ENCODE measurements at places on chromosomes 13 and 19.

DNA sequence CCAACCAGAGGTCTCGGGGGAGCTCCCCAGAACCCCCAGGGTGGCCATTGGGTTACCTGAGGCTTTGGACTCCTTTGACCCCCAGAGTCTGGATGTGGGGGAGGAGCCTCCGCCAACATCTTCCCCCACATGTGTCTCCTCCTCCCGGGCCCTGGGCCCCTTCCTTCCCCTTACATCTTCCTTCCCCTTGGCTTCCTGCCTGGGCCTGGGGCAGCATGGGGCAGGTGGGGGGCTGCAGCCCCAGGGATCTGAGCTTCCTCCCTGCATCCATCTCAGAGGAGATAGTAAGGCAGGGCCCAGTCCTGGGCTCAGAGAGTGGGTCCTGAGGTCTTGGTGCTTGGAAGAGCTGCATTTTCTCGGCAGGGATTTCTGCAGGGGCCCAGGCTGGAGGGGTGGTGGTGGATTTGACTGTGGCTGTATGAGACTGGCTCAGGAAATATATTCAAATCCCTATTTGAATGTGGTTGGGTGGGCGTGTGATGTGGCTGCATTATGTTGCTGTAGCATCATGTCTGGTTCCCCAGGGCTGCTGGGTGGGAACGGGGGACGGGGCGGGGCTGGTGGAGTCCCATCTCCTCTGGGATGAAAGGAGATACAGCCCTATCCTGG is 919 bp downstream of the VAV1 start:
- no peak for DNase-seq

DNA sequence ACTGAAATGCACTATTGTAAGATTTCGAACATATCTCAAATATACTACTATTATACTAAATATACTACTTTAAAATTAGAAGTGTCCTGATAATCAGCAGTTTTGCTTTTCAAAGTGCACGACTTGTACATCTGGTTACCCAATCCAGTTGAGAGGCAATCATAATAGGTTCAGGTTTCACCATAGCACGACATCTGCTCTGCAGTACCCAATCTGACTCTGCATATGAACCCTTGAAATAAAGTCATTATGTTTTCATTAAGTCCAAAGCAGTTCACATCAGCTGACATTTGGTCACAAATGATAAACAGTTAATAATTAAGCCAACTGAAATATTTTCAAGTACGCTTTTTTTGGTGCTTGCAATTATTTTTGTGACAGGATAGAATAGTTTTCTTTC is 90.6 kb downstream of the PCDH9 start:
- no peak for DNase-seq

DNA sequence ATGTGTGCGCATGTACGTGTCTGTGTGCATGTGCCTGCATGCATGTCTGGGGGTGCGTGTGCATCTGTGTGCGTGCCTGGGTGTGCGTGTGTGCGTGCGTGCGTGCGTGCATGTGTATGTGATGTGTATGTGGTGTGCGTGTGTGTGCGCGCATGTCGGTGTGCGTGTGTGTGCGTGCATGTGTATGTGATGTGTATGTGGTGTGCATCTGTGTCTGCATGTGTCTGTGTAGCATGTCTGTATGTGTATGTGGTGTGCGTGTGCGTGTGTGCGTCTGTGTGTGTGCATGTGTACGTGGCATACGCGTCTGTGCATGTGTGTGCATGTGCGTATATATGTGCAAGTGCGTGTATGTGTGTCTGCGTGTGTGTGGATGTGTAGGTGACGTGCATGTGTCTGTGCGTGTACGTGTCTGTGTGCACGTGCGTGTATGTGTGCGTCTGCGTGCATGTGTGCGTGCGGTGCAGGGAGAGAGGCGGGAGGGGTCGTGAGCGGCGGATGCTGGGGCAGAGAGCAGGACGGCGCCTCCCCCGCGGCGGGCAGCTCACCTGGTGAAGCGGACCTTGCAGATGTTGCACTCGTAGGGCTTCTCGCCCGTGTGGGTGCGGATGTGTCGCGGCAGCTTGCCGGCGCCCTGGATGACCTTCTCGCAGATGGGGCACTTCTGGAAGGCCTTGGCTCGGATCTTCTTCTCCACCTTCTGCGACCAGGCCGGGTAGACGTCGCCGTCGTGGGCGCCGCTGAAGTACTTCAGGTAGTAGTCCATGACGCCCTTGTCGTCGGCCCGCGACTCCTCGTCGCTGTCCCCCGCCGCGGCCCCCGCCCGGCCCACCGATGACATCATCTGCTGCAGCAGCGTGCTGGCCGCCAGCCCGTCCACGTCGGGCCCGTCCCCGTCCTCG is 13.0 kb downstream of the ZBTB7A start:
- no peak for DNase-seq

GRCh38 chr13:112859817-112860190 is 109.2 kb upstream of the MCF2L start:
- DNase-seq, result no peak

GRCh38 chr19:39843919-39844793 is 2.0 kb downstream of the FBL start:
- peak; percentile 36 for DNase-seq

- no peak for DNase-seq
Measured at GRCh38 chr19:45450012-45450333, 17.8 kb upstream of the FOSB start.

- no peak for DNase-seq
Measured at GRCh38 chr19:48344892-48345291, 18.8 kb downstream of the TMEM143 start.

GRCh38 chr13:36710396-36710795 is 36.6 kb downstream of the SERTM1 start:
- DNase-seq, result no peak

DNA sequence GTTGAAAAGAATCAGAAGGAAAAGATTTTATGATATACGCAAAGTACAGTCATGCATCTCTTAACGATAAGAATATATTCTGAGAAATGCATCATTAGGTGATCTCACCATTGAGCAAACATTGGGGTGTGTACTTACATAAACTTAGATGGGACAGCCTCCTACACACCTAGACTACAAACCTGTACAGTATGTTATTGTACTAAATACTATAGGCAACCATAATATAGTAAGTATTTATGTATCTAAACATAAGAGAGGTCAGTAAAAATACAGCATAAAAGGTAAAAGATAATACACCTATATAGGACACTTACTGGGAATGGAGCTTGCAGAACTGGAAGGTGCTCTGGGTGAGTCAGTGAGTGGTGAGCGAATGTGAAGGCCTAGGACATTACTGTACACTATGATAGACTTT is 254.6 kb downstream of the SPRY2 start:
- no peak for DNase-seq

GRCh38 chr19:29629836-29630534 is 23.9 kb downstream of the POP4 start:
- DNase-seq, result peak; percentile 10

GRCh38 chr13:44805585-44805984 is 183.7 kb downstream of the NUFIP1 start:
- DNase-seq, result no peak

DNA sequence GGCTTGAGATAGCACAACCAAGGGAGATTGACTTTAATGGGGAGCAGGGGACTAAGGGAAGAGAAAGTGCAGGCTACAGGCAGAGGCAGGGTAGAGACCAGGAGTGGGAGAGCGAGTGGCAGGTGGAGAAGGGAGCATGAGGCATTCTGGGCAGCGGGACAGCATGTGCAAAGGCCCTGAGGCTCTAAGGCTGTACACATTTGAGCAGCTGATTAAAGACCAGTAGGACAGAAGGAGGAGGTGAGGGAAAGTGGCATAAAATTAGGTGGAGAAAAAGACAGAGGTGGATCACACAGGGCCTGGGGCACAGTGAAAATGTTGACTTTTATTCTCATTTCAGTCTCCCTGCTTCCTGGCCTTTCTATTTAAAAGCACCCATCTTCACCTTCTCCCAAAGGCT is 74.4 kb downstream of the ALOX5AP start:
- DNase-seq, result no peak

DNA sequence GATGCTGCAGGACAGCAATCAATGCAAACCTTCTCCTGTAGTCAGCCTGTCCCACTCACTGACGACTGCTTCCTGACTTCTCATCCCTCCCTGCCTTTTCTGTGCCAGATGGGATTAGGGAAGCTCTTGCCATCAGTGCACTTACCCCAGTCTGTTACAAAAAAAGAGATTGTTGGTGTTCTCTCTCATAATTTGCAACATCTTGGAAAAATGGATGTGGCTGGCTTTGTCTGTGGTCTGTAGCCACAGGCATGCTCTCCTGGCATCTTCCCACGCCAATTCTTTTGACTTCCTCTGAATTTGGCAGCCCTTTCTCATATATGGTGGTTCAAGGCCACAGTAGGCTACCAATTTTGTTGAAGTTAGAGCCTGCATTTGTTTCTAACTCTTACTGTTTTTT is 11.6 kb upstream of the HTR2A start:
- peak; percentile 25 for DNase-seq

GRCh38 chr13:40789275-40790153 is at the start of gene SLC25A15:
Gene SLC25A15, plus strand, starts transcription at chr13:40789611. Its CDS starts 3,616 bp downstream, at chr13:40793227.
- peak; percentile 85 for DNase-seq

DNA sequence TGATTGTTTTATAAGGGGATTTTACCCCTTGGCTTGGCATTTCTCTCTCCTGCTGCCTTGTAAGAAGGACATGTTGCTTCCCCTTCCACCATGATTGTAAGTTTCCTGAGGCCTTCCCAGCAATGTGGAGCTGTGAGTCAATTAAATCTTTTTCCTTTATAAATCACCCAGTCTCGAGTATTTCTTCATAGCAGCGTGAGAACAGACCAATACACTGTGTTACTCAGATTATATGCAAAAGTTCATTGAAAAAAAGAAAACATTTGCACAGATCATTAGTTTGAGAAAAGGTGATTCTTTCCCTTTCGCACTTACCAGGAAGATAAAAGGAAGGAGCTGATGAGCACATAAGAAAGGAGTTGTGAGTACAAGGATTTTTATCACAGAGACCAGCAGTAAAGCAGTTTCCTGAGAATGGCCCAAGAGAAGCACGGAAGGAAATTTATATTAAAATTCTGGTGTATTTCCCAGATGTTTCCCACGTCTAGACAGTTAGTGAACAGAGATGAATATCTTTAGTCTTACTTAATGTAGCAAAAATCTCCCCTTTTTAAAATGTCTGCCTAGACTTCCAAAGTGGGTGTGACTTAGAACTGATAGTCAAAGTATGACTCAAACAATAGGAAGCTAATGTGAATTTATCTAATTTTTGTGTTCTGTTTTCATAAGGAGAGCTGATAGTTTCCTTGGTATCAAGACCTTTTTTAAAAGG is 431.8 kb upstream of the SGCG start:
- DNase-seq, result no peak

DNA sequence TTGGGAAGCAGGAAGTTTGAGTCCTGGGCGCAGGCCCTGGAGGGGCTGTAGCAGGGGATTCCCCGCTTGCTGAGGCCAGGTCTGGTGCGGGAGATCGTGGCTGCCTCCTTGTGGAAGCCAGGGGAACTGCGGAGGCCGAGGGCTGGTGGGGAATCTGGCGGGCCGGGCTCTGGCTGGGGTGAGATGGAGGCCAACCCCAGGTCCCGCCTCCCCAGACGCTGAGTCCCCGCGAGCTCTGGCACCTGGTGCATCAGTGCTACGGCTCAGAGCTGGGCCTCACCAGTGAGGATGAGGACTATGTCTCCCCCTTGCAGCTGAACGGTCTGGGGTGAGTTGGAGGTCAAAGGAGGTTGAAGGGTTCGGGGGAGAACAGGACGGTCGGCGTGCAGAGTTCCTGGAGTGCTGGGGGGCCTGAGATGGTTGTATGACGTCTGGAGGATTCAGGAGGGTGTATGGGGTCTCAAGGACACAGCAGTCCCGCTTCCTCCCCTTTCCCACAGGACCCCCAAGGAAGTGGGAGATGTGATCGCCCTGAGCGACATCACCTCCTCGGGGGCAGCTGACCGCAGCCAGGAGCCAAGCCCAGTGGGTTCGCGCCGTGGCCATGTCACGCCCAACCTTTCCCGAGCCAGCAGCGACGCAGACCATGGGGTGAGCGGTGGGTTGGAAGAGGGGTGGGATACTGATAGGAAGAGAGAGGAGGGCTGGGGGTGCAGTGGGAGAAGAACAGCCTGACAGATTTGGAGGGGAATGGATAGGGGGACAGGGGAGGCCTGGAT is 13.1 kb downstream of the GRAMD1A start:
- DNase-seq, result peak; percentile 60

DNA sequence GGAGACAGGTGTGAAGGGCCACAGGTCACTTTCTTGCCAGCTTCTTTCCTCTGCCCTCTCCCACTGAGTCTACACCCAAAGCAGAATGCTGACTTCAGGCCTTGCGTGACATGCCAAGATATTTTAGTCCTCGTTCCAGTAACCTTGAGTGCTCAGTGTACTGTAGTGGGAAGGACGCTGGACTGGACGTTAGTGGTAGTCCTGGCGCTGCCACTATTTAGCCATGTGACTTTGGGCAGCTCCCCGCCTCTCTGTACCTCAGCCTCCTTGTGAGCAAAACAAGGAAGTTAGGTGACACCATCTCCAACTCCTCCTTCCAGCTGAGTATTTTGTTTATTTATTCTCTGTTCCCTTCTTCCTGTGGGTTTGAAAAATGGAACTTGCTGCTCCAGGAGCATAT is 86.1 kb downstream of the FRY start:
- no peak for DNase-seq

DNA sequence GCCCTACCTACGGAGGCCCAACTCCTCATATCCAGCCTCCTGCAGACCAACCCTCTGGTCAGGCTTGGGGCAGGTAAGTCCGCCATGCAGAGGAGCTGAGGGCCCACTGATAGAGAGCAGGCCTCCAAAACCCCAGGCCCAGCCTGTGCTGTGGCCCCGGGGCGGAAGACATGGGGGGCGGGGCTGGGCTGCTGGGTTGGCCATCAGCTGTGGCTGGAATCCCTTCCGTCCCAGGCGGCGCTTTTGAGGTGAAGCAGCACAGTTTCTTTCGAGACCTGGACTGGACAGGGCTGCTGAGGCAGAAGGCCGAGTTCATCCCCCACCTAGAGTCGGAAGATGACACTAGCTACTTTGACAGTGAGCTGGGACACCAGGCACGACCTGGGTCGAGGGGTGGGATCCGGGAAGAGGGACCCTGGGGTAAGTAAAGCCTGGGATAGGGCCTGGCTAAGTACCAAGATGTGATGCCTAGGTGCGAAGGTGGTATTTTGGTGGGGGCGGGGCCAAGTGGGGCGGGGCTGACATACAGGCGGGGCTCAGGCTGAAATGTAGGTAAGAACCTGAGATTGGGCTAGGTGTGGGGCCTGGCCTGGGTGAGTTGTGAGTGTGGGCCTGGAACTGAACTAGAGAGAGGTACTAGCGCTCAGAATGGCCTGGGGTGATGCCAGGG is 15.4 kb downstream of the DNASE2 start:
- DNase-seq, result no peak

Measured in urothelium cell line (cell line).